ENCODE measurements at places on chromosomes 11 and 22.

DNA sequence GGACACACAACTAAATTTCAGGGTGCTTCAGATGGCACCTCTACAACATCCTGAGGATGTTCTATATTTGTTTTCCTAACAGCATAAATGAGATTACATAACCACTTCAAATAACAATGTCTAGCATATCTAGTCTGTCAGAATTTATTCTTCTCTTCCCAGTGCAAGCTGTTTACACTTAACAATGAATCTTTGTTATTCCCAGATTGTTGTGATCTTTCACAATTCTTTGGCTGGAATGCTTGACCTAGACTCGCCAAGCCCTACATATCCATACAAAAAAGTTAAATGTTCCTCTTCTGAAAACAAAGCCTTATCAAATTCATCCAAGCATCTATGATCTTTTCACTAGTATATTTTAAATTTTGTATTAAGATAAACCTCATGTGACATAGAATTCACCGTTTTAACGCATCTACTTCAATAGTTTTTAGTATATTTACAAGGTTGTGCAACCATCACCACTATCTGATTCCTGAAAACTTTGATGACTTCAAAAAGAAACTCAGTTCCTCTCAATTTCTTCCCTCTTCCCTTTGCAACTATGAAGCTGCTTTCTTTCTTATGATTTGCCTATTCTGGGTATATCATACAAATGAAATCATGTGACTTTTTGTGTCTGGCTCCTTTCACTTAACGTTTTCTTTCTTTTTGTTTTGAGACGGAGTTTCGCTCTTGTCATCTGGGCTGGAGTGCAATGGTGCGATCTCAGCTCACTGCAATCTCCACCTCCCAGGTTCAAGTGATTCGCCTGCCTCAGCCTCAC is 61.7 kb upstream of the CHRNA10 start:
- no peak for DNase-seq

GRCh38 chr22:30867746-30868662 is 100.6 kb downstream of the MORC2 start:
- peak; percentile 5 for DNase-seq

DNA sequence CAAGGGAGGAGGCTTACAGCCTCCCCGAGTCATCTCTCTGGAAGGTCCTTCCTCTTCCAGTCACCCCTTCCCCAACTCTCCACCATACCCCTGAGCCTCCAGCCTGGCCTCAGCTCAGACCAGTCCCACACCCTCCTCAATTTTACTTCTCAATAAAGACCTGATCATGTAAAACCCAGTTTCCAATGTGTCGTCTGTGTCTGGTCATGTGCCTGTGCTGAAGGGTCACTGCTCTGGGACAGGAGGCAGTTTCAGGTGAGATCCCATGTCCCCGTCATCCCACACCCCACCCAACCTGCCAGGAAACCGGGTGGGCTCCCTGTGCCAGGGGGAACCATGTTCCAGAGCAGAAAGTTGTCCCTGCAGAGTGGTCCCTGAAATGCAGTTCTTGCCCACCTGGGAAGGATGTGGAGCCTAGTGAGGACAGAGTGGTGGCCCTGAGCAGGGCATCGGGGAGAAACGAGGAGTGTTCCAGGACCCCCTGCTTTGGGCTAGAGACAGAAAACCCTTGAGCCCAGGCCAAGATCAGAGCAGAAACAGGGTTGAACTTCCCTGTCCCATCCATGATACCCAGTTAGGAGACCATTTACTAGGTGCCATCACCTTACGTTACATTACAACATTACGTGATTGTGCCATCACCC is 19.4 kb downstream of the IGLL5 start:
- no peak for DNase-seq

DNA sequence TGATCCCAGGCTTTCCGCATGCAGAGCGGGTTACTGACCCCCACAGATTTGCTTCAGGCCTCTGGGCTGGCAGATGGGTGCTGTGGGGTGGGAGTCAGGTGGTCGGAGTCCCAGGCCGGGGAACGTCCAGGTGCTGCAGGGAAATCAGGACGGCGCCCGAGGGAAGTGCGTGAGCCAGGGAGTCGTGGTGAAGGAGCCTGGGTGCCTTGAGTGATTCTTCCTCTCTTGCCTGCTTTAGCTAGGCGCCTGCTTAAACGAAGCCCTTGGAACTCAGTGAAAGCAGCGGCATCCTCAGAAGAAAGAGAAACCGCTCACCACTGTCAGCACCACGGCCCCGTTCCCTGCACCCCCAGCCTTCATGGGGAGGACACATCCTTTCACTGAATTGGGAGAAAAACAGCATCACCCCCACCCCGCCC is 455.6 kb downstream of the BRD1 start:
- no peak for DNase-seq

DNA sequence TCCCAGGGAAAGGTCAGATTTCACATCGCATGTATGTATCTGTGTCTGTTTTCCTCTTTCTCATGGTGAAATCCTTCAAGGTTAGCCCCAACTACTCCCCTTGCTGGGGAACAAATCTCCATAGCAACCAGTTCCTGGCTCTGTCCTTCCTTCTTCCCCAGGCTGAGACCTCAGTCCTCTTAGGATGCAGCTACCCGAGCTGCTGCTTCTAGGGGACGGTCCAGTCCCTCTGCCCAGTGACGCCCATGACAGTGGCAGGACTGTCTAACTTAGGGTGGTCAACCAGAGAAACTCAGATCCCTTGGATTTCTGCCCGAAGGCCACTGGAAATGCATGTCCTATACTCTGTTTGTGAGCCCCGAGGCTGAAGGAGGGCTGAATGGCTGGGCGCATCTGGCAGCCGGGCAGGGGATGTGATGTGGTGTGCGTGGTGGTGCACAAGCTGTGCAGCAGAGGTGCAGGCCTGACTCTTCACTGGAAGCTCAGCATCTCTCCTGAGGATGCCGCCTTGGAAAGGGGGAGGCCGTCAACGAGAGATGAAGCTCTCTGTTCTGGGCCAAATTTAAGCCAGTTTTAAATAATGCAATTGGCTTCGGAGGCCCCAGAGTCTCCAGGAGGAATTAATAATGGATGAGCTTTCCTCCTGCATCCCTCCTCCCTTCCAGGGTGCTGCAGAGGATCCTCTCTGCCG is 118.7 kb upstream of the B3GAT1 start:
- DNase-seq, result no peak

DNA sequence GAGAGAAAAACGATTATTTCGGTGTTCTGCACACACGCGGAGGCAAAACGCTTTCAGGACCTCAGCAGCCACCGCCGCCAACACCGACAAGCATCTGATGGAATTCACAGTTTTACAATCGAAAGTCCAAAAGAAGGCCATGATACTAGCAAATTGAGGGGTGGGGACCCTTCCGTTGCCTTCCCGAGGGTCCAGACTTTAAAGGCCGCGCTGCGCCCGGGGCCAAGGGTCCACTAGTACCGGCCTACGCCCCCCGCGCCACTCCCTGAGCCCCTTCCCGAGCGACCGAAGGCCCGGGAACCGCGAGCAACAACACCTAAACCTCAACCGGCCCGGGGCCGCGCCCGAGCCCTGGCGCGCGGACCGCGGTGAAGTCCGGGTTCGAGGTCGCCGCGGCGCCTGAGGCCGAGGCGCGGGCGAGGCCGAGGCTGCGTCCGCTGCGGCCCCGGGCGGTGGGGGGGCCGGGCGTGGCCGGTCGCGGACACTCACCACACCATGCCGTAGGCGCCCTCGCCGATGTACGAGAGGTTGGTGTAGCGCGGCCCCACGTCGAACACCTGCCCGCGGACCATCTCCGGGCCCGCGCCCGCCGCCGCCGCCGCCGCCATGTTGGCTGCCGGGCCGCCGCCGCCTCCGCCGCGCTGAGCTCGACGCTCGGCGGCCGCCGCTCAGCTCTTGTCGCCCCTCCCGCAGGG is 465 bp downstream of the MAPK1 start:
- no peak for DNase-seq

DNA sequence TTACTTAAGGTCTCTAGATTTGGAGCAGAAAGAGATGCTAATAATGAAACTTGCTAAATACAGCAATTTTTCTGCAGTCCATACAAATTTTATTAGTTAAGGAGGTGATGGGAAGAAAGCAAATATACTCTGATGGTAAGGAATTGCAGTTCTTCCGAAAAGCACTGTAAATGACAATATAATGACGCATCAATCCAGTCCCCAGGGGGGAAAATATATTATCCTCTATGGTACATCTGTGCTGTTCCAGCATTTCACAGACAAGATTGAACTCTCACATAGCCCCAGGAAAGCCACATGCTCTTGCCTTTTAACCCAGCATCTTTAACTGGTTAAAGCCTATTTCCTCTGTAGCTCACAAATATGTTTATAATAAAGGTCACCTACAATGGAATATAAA is 416.6 kb upstream of the CCDC90B start:
- DNase-seq, result no peak

DNA sequence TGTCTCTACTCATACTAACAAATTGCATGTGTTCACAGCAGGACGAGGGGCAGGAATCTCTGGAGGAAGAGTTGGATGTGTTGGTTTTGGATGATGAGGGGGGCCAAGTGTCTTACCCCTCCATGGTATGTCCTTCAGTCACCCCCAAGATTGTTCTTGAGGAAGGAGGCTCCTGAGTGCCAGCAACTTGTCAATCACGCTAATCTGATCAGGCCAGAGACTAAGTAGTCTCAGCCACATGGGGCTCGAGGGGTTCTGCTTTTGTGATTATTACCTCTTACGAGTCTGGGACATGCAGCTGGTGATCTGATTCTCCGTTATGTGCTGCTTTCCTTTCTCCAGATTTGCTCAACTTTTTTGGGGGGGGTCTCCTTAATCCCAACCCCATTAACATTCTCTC is 54.3 kb downstream of the CTNND1 start:
- DNase-seq, result no peak
